ENCODE measurements at places on chromosomes 7 and 10.

- no peak for DNase-seq
These were observed 121.2 kb upstream of the ANKRD1 start for GRCh38 chr10:91042069-91042468.

DNA sequence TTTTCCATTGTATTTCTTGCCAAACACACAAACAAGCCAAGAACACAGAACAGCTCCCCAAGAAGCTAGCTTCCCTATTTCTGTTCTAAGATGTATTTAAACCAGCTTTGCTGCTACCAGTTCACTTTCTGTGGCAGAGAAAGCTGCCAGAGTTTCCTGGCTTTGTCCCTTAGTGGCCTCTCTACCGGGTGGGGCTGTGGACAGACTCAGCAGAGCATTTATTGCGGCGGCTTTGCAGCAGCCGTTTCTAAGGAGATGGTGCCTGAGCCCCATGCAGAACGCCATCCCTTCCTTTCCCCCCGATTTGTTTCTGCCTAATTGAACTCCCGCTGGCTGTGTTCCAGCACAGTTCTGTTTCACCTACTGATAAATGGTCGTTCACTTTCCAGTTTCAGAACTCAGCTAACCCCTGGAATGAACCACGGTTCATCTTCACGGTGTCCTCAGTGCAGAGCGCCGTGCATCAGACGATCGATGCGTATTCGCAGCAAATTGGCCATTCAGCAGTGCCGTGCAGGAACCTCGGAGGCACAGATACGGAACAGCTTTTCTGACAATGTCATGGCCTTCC lies 33.8 kb upstream of the SFMBT2 start:
- DNase-seq = no peak

- no peak for DNase-seq
These were observed 288.4 kb upstream of the LRRTM3 start for GRCh38 chr10:66637273-66638036.

GRCh38 chr7:68321076-68321639 lies 1277.1 kb upstream of the AUTS2 start:
- DNase-seq = no peak

- peak; percentile 74 for DNase-seq
These were observed 67.8 kb downstream of the EGFR start for GRCh38 chr7:55086413-55087201.

DNA sequence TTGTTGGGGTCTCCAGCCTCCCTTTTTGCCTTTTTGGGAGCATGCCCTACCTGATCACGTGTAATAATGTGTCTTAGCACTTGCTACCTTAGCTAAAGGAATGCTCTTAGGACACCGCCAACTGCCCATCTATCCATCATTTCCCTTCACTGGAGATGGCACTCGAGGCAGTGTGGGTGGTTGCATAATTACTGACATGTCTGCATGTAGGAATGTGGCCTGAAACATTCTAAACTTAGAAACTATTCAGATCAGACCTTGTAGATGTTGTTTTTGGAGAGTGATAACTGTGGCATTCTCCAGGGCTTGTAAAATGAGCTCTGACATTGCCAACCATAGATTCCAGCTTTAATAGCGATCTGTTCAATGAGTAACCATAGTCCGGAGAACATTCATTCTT lies 365.8 kb downstream of the BBS9 start:
- peak; percentile 65 for DNase-seq

DNA sequence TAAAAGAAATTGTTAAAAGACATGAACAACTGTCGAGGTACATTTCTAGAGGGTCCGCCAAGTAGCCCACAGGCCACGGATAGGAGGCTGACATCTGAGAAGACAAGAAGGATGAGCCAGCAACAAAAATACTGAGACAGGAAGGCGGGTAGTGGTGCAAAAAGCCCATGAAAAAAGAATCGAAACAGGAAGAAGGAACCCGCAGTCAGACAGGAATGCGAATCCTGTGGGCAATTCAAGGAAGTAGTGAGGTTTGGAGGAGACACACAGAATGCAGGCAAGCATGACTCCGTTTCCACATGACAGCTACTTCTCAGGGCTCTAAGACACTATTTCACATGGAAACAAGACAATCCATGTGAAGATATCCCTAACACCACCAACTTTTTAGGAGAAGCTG lies 125.2 kb downstream of the DOCK4 start:
- DNase-seq = no peak

DNA sequence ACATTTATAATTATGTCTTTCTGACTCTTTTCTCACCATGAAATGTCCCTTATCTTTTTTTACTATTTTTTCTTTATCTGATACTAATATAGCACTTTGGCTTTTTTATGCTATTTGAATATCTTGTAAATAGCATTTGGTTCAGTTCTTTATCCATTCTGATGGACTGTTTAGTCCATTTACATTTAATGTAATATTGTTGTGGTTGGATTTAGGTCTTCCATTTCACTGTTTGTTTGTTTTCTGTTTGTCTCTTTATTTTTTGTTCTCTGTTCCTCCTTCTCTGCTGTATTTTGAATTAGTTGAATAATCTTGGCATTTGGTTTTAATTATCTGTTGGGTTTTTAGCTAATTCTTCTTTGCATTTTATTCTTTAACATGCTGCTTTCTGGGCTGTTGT lies 89.8 kb downstream of the ANKIB1 start:
- no peak for DNase-seq
